ENCODE measurements at places on chromosomes 2 and 18.

DNA sequence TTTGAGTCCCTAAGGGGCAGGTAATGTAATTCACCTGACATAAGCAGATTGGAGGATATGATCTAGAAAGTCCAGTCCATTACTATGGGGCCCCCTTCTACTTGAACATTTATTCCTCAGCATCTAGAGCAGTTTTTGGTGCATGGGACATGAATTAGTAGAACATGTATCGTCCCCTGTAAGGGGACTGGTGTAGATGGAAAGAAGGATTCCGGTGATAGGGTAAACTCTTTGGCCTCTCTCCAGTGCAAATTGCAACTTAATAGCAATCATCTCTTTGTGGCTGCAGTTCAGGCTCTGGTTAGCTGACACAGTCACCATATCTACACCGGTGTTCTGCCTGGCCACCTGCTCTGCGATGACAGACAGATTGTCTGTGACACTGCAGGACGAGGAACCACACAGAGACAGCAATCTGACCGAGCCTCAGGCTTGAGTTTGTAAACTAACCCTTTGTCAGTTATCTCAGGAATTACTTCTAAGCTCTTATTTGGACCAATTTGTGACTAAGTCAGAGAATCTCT, 6.4 kb upstream of the SLC8A1 start:
- no peak for DNase-seq

GRCh38 chr2:60538101-60538500, 15.4 kb downstream of the BCL11A start:
- DNase-seq: no peak

DNA sequence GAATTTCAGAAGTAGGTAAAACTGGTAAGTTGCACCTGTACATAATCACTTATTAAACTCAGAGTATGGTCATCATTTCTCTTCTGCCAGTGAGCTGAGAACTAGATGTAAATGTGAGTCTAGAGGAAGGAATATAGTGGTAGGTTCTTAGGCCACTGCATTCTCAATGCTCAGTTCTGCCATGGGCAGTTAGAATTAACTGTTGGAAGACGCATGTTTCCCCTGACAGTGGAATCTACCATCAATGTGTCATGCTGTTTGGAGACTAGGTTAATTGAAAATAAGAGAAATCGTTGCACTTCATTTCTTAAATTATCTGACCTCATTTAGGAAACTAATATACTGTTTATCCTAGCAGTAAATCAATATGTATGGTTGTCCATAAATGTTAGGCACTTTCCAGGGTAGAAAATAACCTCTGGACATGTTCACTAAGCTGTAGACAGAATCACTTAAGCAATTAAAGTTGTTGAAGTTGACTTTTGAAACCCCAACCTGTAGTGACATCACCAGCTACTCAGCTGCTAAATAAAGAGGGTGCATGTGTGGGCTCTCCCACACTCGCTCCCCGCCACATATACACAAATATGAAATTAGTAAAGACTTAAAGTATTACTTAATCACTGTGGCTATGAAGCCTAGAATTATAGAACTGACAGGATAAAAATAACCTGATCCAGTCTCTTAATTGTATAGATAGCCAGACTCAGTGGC, 91.5 kb upstream of the NOSTRIN start:
- no peak for DNase-seq

GRCh38 chr2:153416071-153416470, 62.5 kb downstream of the RPRM start:
- no peak for DNase-seq

DNA sequence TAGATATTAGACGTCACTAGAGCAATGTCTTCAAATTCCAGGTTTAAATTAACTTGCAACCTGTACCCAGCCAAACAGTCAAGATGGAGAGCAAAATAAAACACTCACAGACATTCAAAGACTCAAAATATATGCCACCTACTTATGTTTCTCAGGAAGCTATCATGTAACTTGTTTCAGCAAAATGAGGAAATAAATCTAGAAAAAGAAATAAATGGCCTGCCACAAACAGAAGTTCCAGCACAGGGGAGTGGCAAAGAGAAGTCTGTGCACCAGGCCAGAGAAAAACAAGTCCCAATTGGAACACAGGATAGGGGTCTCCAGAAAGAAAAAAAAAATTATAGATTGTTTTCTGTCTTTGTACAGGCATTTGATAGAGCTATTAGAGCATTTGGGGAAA, 96.7 kb downstream of the LRP2 start:
- no peak for DNase-seq

DNA sequence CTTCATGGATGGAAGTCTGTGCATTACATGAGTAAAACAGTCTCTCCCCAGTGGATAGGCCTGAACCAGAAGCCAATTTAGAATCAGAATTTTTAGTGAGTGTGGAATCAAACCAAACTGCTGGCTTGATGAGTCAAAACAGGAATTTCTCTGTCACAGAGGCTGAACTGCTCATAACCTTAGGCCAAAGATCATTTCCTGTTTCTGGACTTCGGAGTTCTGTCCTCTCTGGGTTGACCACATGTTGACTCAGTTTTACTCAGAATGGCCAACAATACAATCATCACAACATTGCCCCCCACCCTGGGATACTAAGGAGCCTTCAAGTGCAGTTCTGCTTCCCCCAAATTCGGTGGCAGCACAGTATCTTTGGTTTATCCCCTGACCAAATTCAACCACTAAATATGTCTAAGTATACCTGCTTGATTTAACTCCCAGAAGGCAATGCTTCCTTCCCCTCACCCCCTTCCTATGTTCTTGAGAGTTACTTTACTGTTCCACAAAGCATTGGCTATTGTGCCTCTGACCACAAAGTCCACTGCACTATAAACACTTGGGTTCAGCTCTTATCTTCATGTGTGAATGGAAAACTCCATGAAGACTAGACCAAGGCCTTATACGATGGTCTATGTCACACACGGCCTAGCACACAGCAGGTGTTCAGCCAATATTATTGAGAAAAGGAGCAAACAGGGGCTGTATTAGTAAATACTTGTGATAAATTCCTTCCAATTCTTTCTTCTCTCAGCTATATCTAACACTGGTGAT, 67.8 kb downstream of the NXPH2 start:
- no peak for DNase-seq

GRCh38 chr18:45166341-45166835, 448.9 kb upstream of the SLC14A2 start:
- no peak for DNase-seq

DNA sequence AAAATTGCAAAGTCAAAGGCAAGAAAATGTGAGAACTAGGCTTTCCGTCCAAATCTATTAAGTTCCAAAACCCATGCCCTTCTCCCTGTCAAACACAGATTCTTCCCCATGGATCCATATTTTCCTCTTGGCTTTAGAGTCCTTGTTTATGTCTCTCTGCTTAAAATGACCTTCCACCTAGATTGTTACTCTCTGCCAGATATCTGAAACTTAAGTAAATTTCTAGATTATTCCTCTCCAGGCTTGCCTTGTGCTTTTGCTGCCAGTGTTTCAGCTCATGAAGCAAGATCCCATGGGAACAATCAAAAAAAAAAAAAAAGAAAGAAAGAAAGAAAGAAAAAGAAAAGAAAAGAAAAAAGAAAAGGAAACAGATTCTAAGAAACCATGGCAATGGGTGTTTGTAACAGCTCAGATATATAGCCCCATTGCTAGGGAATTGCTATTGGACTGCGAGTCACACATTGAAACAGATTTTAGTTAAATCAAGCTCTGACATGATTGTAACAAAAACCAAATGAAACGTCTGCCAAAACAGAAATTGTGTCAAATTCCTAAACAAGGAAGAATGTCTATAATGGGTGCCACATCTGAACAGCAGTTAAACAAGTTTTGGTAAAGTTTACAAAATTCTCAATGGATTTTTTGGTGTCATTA, 660.7 kb upstream of the CNTNAP5 start:
- DNase-seq: no peak

GRCh38 chr18:45935591-45936335, 31.4 kb downstream of the EPG5 start:
- no peak for DNase-seq

GRCh38 chr2:114007436-114007835, 117.5 kb downstream of the ACTR3 start:
- DNase-seq: no peak

DNA sequence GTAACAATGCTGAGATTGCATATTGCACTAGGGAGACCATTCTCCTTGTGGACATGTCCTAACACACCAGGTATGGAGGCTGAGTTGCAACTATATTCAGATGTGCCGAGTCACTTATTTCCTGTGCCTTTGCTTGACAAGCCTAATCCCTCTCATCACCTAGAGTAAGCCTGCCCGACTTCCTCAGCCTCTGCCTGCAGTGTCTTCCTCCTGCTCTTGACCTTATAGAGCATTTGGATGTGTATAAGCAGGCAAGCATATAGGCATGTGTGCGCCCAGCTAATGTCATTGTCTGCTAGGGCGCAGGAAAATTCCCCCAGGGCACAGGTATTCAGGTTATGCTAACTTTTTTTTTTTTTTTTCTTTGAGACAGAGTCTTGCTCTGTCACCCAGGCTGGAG, 316.9 kb downstream of the CDH2 start:
- DNase-seq: no peak

DNA sequence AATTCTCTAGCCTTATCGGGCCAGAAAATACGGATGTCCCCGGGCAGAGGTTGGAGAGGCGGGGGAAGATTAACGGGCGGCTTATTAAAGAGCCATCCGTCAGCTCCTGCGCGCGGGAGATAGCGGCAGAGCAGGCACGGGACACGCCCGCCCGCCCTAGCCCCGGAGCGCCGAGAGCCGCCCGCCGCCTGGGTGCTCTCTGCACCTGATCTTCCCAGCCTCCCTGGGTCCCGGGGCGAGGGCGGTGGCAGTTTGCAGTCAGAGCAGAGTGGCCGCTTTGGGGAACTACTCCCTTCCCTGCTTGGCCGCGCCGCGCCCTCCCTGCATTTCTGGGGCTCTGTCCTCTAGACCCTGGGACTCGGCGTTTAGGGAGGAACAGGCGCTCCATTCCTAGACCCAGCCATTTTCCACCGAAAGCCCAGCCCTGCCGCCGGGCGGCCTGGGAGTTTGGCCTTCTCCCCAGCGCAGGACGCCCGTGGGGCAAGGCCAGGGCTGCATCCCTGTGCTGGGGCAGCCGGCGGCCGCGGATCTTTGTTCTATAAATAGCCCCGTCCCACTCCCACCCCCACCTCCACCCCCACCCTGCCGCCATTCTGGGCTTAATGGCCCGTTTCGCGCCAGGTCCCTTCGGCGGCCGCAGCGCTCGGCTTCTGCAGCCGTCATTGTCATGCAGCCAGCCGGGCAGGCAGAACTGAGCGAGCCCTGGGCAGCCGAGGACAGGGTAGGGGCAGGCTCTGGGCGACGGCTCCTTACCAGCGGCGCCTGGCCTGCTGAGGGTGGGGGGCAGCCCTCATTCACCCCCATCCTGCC, 6.6 kb downstream of the GAD1 start:
- DNase-seq: no peak

DNA sequence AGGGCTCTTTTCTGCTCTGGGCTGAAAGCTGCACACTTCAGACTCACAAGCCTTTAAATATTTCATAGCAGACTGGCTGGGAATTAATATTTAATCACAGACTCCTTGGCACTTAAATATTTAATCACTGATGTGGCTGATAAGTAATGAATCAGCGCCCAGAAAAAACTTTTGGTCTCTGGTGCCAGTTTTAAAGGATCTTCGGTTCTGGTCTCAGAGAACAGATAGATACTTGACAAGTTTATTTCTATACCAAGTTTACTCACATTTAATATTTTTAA, 201.2 kb downstream of the MYCN start:
- no peak for DNase-seq

- DNase-seq: no peak
These were observed 29.9 kb downstream of the PELI1 start for GRCh38 chr2:64114063-64114911.

DNA sequence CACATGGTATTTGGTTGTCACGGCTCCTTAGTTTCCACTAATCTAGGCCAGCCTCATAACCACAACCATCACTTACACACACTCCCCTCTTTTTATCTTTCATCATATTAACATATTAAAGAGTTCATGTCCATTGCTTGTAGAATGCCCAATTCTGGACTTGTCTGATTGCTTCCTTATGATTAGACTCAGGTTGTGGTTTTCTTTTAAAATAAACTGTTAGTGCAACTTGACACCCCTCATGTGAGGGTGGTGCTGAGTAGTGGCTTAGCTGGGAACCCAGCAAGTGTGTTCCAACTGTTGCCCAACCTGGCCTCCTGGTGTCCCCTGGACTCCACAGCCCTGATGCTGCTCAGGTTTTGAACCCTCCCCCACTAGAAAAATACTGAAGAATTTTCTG, 20.1 kb upstream of the CD207 start:
- no peak for DNase-seq

Data from T47D (cell line).